ENCODE measurements at places on chromosomes 12 and 14. TPM values are rescaled to one million over a fixed set of nuclear protein-coding genes. Genes with fewer than 3 reads are reported as not detected.
A peak's percentile ranks its signal among the peaks of the same experiment; 100 is the strongest.

OTX2 gene
- not detected for total RNA-seq

PTGER2 gene
- 7.2 TPM for total RNA-seq

KERA gene
- total RNA-seq, result not detected

DNA sequence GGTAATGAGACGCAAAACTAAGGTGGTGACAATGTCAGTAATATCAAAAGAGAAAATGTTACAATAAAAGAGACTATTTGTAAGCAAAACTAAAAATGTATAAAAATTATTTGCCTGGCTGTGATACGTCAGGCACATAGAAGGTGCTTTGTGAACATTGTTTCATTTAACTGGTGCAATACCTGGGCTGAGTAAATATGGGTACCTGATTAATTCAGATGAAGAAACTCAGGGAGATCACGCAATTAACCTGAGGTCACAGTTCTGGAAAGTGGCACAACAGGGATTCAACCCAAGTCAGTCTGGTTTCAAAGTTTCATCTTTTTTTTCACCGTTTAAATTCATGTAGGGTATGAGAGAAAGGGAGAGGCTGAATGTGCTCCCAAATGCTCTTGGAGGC is 71.0 kb upstream of the KRAS start:
- no peaks in the 10 kb centered on the region for H3K27me3 ChIP-seq
- DNase-seq, result no peak
- H3K27ac ChIP-seq, result peak overlapping the region; percentile 75
- H3K4me1 ChIP-seq, result peaks cover 60% of the 10 kb centered on the region
- no peak overlapping the region for H3K4me3 ChIP-seq

DNA sequence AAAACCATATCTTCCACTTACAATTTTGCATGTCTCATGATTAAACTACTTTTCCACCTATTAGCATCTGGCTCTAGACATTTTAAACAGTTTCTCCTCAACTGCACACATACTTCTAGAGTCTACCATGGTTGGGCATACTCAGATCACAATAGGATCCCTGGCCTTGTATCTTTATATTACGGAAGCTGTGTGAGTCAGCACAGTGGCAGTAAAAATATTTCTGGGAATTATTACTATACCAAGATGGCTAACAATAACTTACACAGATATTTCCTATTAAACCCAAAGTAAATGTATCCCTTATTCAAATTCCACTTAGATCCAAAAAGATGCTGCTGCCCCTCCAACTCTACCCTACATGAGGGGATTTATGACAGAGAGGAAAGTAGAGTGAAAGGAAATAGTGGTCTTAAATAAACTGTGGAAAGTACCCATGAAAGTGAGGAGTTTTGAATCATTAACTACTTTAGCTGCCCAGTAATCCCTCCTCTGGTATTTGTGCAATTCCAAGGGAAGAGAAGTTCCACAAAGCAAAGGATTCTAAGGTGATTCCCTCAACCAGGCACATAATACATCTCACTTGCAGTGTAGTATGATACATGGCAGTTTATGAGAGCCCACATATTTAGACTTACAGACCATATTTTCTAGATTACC is 14.0 kb upstream of the CPSF6 start:
- no peaks in the 10 kb centered on the region for H3K36me3 ChIP-seq
- no peak for DNase-seq
- no peak overlapping the region for H3K27ac ChIP-seq
- H3K27me3 ChIP-seq, result peaks cover 5% of the 10 kb centered on the region
- no peaks in the 10 kb centered on the region for H3K4me1 ChIP-seq

- no peak overlapping the region for H3K4me3 ChIP-seq
- no peak for DNase-seq
Measured at GRCh38 chr12:131832321-131833231, 4.4 kb downstream of the MMP17 start.

DNA sequence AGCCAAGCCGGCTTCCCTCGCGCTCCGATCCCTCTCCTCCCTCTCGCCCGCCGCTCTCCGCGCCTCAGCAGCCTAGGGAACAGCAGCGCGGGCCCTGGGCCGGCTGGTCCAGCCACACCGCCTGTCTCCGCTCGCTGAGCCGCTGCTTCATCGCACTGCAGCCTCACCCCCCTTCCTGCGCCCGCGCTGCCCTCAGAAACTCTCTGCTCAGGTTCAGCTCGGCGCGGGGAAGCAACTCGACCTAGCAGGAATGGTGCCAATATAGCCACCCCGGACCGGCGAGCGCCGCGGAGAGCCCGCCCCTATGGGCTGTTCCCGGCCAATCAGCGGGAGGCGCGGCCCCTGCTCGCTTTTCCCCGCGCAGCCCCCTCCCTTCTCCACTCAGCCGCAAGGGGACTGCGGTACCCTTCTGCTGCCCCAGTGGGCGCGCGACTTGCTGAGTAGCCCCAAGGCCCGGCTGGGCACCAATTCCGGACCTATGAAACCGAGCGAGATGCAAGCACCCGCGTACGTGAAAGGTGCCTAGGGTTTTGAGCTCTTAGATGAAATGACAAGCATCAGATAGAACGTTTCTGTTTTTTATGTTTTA is at the start of gene ADAMTS20:
ADAMTS20 (minus strand) TSS at position 233 of the 589 bp plus-strand sequence. CDS start 282 bp downstream, outside the sequence.
- no peaks in the 10 kb centered on the region for H3K36me3 ChIP-seq
- no peak within 1 kb of the TSS for H3K27ac ChIP-seq
- H3K4me1 ChIP-seq, result peaks cover 12% of the 10 kb centered on the region

DNA sequence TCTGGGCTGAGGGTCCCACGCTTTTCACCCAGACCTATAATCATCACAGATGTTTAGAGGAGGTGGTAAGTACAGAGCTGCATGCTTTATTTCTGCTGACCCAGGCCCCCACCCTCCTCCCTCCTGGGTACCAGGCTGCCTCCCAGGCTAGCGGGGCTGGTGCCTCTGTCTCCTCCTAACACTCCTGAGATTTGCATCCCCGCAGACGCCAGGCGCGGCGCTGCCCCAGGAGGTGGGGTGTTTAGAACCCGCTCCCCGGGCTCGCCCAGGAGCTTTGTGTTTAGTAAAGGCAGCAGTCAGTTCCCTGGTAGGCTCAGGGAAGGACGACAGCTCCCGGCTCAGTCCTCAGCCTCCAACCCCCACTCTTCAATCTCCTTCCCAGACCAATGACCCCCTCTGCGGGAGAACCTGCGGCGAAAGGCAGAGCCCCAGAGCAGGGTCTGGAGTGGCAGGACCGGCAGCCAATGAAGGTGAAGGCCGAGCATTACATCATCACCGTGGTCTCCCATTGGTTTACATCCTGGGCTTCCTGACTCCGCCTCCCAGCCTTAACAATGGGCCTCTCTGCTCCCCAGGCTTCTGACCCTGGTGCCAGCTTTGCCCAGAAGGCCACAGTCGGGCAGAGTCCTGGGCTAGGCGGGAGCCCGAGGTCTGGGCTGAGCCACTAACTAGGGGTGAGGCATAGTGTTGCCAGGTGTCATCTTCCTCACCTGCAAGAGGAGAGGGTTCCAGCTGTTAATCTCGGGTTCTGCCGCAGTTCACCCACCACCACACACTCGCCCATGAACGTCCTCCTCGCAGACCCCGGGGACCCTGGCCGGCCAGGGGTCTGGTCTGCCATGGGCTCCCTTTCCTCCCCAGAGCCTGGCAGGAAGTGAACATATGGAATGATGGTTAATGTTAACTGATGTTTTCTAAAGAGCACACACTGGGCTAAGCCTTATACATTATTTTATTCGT is 57.5 kb downstream of the CALM1 start:
- H3K27me3 ChIP-seq, result peaks cover 38% of the 10 kb centered on the region
- no peaks in the 10 kb centered on the region for H3K36me3 ChIP-seq
- DNase-seq, result peak; percentile 82

GRCh38 chr12:50059440-50060119 is 2.2 kb downstream of the ASIC1 start:
- DNase-seq, result no peak
- H3K4me1 ChIP-seq, result peaks cover 13% of the 10 kb centered on the region
- no peak overlapping the region for H3K27ac ChIP-seq
- H3K36me3 ChIP-seq, result no peaks in the 10 kb centered on the region
- peaks cover 62% of the 10 kb centered on the region for H3K27me3 ChIP-seq
- H3K4me3 ChIP-seq, result peak overlapping the region; percentile 11

DNA sequence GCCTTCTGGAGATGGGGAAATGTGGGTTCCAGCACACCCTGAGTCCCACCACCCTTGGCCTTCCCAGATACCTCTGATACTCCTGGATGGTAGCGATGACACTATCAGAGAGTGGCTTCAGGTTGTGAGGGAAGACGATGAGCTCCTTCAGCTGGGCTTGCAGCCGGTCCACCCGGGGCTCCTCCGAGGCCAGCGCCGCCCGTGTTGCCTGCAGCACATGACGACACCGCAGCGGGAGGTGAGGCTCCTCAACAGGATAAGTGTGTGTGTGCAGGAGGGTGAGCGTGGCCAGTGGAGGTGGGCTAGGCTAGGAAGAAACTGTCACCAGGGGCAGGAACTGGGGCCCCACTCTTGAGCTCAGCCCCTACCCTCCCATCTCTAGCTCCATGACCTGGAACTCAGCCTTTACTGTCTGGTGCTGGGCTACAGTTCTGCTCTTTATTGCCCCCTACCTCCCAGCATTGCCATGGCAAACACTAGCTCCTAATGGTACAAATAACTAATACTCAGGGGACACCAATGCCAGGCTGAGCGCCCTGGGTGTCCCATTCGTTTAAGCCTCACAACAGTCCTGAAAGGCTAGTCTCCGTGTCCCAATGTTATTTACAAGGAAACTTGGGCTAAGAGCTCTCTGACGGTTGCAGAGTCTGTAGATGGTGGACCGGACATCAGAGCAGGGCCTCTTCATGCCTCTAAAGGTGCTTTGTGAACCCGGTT is 64.1 kb downstream of the SYNE3 start:
- no peak overlapping the region for H3K4me3 ChIP-seq
- H3K27ac ChIP-seq, result no peak overlapping the region
- H3K36me3 ChIP-seq, result no peaks in the 10 kb centered on the region
